Caco-2 (cell line): ENCODE measurements at places on chromosomes 3 and 15. TPM values are rescaled to one million over a fixed set of nuclear protein-coding genes. Genes with fewer than 3 reads are reported as not detected.

DNA sequence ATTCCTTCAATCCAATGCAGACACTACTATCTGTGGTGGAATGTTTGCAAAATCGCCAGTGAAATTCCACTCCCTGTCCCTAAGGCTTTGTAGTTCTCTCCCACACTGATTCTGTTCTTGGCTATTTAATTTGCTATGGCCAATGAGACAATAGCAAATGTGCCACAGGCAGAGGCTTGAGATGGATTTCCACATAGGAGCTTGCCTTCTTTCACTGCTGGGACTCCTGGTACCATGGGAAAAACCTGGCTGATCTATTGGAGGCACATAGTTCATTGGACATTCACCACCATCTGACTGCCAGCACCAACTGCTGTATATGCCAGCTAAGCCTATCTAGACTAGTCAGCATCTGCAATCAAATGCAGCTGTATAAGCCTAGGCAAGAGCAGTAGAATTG, 103.8 kb downstream of the NR1D2 start:
- no peak for DNase-seq

CHRNB4 gene
- total RNA-seq, result 1.3 TPM in 1 of 2 replicates, not detected in the other

ZDHHC23 gene
- total RNA-seq, result 9.0 and 9.1 TPM in 2 replicates

DNA sequence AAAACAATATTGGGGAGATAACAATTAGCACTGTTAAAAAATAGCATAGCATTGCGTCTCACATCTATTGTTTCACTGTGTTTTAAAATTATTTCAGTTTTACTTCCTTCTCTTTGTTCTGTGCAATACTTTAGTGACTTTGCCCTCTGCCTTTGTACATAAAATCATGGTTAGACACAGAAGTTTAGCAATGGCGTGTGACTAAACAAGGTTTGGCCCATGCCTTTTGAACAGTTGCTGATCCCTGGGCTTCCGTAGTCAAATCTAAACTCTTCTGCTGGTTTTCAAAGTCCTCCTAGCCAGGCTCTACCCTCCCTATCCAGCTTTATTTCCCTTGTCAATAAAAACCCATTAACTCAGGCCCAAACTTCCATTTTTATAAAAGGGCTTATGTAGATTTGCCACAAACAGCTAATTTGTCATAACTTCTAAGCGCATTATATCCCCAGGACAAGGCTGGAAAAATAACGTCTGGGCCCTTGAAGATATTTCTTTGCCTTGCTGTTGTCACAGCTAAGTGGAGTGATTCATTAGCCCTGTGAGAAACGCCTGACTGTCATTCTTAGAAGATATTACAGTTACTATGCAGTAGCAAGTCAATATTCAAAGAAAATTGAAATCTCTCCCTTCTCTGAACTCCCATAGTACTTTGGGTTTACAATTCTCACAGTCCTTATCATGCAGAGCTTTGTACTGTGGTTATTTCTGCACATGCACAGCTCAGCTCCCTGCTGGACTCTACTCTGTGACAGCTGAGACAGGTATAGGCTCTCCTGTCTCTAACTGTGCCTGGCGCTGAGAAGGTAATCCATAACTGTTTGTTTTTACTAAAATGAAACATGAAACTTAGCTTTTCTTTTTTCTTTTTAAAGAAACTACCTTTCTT, 123.4 kb upstream of the SLC24A5 start:
- no peak for DNase-seq

TUSC7 gene
- total RNA-seq, result not detected in 2 replicates

GRCh38 chr15:92273723-92274122, 120.0 kb upstream of the ST8SIA2 start:
- DNase-seq, result no peak

FAM81A gene
- total RNA-seq, result 2.4 and 6.8 TPM in 2 replicates

- DNase-seq, result no peak
These were observed 58.8 kb downstream of the BTD start for GRCh38 chr3:15660055-15660935.

RNF111 gene
- 26.1 and 30.5 TPM in 2 replicates for total RNA-seq

PP2D1 gene
- not detected in 2 replicates for total RNA-seq

GRCh38 chr15:63244399-63244798, 33.0 kb upstream of the APH1B start:
- DNase-seq, result no peak

- no peak for DNase-seq
These were observed 60.5 kb upstream of the CTDSPL2 start for GRCh38 chr15:44366971-44367370.

DNA sequence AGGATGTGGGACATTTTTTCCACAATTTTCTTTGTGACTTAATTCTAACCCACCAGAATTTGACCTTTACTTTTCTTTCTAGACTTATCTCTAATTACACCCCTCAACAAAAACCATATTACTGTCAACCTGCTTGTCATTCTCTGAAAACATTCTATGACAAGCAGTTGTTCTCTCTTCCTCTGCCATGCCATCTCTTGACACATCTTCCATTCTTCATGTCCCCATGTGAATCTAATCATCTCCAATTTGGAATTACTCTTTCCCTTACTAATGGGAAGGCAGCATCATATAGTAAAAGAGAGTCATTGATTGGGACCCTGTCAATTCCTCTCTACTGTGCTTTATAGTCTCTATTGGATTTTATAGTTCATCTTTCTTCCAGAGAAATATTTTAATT, 61.3 kb upstream of the P2RY1 start:
- DNase-seq, result no peak

DNA sequence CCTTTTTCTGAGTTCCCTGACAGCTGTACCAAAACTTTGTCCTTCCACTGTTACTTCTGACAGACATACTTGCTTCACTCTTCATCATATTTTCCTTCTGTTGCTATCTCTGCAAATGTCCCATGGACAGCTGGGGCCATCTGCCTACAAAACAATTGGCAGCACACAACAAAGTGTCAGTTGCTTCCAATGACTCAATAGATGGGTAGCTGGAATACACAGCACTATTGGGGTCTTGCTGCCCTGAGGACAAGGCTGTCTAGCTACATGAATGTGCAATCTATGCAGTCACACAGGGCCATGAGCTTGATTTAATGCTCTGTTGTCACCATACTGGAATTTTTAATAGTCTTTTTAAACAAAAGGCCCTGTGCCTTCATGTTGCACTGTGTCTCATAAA, 192.8 kb downstream of the DTWD1 start:
- DNase-seq, result no peak

DNA sequence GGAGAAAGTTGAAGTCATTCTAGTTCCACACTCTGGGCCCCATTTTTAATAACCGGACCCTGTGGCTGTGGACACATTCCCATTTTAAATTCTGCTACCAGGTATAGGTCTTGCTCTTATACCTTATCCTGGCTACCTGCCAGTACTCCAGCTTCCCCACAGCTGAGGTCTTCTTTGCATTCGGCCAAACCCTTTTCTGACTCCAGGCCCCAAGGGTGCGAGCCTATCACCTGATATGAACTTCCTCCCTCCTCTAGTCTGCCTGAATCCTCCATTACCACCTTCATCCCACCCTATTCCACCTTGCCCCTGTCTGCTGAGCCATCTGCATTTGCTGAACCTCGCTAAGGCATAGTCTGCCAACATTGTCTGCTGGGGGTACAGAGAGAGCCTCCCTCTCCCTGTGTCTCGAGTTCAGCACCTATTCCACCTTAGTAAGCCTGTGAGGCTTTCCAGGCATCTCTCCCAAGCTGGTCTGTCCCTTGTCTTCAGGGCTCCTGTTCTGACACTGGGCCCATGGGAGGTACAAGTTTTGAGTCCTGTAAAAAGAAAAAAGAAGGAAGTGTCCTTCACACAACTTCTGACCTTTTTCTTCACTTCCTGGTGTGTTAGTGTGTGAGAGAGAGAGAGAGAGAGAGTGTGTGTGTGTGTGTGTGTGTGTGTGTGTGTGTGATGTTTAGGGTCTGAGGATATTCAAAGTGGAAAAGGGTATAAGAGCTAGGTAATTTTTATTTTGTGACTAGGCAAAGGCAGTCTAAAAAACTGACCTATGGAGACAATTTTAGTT, 27.0 kb downstream of the PDE8A start:
- no peak for DNase-seq

- DNase-seq, result no peak
These were observed 797.6 kb downstream of the ROBO2 start for GRCh38 chr3:77837456-77838025.

CMSS1 gene
- total RNA-seq, result 36.3 and 54.4 TPM in 2 replicates

ZIC1 gene
- not detected in 2 replicates for total RNA-seq

GRCh38 chr3:192855434-192855833, 62.2 kb downstream of the MB21D2 start:
- no peak for DNase-seq

DNA sequence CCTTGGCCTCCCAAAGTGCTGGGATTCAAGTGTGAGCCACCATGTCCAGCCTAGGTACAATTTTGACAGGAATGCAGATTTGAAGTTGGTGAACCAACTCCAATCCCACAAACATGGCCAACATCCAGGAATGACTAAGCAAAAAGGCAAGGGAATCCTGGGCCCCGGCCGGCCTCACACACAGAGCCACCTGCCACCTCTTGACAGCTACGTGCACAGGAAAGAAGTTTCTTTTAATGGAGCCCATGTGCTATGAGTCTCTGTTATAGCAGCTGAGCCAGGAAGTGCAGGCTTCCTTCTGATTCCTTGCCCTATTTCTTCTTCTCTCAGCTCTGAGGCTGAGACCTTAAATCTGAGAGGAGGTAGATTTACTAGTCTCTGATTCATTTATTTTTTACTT, 8.8 kb downstream of the TMEM40 start:
- DNase-seq, result no peak

DNA sequence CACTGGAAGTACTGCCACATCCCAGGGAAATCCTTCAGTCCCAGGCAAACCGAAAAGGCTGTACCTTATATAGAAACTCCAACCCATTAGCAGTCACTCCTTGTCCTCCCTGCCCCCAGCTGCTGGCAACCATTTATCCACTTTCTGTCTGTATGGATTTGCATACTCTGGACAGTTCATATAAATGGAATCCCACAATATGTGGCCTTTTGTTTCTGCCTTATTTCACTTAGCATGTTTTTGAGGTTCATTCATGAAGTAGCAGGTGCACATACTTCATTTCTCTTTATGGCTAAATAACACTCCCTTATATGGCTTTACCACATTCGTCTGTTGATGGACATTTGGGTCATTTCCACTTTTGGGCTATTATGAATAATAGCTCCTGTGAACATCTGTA, 51.6 kb upstream of the CMTM8 start:
- no peak for DNase-seq

GRCh38 chr3:149145974-149146373, 16.5 kb downstream of the HPS3 start:
- no peak for DNase-seq

NR1I2 gene
- not detected in 2 replicates for total RNA-seq

DNA sequence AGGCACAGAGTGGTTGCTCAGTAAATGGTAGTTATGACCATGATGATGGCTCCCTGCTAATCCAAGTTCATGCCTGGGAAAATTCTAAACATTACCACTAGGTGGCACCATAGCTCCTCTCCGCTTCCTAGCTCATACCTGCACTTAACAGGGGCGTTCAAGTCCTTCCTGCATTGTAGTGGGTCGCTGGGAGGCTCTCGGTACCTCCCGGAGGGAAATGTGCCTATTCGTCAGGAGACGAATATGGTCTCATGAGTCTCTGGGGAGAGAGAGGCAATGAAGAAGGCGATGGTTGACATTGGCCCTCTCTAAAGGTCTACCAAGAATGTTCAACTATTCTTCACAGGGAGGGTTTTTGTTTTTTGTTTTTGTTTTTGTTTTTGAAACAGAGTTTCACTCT, 10.9 kb downstream of the MESP1 start:
- peak; percentile 76 for DNase-seq

DNA sequence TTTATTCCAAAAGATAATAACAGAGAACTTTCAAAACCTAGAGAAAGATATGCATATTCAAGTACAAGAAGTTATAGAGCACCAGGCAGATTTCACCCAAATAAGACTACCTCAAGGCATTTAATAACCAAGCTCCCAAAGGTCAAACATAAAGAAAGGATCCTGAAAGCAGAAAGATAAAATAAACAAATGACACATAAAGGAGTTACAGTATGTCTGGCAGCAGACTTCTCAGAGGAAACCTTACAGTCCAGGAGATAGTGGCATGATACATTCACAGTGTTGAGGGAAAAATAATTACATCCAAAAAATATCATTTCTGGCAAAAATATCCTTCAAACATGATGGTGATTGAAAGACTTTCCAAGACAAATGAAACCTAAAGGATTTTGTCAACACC, 185.8 kb upstream of the POU1F1 start:
- DNase-seq, result no peak

- DNase-seq, result no peak
These were observed 84.2 kb upstream of the ZNF280D start for GRCh38 chr15:56817321-56818080.

DNA sequence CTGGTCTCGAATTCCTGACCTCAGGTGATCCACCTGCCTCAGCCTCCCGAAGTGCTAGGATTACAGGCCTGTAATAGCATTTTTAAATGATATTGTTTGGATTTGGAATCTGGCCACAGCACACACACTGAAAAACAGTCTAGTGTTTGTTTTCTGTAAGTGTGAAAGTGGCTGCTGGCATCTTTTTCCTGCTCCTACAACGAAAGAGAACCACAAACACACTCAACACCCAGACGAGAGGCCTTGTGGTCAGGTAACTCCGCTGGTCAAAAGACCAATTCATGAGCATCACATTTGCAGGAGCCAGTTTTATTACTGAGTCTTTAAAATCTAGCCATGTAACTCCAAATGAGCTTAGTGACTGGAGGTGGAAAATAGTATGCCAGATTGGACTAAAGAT, 50.2 kb downstream of the IMPG2 start:
- DNase-seq, result no peak

CHL1 gene
- total RNA-seq, result not detected in 2 replicates

GRCh38 chr3:143201870-143202752, 82.5 kb downstream of the CHST2 start:
- no peak for DNase-seq

DNA sequence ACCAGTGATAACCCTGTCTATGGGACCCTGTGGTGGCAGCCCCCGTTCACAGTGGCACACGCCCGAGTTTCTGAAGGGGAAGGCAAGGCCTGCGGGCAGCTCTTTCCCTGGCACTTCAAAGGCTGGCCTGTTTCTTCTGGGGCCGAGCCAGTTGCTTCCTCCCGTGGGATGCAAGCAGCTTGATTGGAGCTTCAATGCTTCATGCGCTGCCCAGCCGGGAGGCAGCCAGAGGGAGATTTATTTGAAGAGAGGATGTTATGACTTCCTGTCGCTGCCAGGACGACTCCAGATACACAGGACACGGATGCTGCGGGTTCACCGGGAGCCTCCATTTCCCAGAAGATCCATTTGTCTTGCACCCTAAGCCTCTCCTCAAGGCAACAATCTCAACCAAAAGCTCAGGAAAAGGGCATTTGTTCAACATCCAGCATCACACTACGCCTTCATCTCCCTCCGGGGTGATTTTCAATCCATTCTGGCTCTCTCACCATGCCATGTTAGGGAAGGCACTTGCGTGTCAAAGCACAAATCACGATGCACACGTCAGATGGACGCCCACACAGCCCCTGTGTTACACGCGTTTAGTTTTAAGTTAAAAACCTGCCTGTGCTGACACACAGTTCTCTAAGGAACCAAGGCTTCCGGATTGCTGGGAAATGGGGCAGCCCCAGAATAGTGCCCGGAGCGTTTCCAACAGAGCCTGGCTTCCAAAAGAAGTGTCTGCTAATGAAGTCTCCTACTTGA, 330.2 kb downstream of the OCA2 start:
- DNase-seq, result no peak

AQP9 gene
- total RNA-seq, result not detected in 2 replicates

- no peak for DNase-seq
These were observed 5.7 kb upstream of the IL16 start for GRCh38 chr15:81190922-81191507.
